Aorta (tissue), 5 donors: ENCODE measurements at places on chromosomes 2 and 18. TPM values are rescaled to one million over a fixed set of nuclear protein-coding genes. Genes with fewer than 3 reads are reported as not detected.
A peak's percentile ranks its signal among the peaks of the same experiment; 100 is the strongest.

Gene TNP1
- not detected for polyA plus RNA-seq

Gene APCDD1
- 10.0 TPM for polyA plus RNA-seq

Gene CD8B2
- 0.50 TPM for polyA plus RNA-seq

Gene OBSL1
- 243 TPM for polyA plus RNA-seq

Gene DQX1
- polyA plus RNA-seq: 4.1 TPM

Gene EFR3B
- 0.36 TPM for polyA plus RNA-seq

Gene GALNT3
- 0.23 TPM for polyA plus RNA-seq

Gene CYP27C1
- not detected for polyA plus RNA-seq

Gene ZNF638
- 23.8 TPM for polyA plus RNA-seq

- no peaks in the 10 kb centered on the region for H3K36me3 ChIP-seq
- DNase-seq: peak; percentile 3
- no peak overlapping the region for H3K4me3 ChIP-seq
- no peak overlapping the region for H3K27ac ChIP-seq
- H3K27me3 ChIP-seq: no peaks in the 10 kb centered on the region
- H3K4me1 ChIP-seq: no peaks in the 10 kb centered on the region
Observed at GRCh38 chr2:120834206-120834605, 98.5 kb downstream of the GLI2 start.

- no peak for DNase-seq
- no peak overlapping the region for H3K4me3 ChIP-seq
- no peaks in the 10 kb centered on the region for H3K36me3 ChIP-seq
- no peaks in the 10 kb centered on the region for H3K4me1 ChIP-seq
Observed at GRCh38 chr2:146229508-146230155, 1615.2 kb upstream of the ACVR2A start.

GRCh38 chr2:38806733-38807059 lies 28.7 kb downstream of the GEMIN6 start:
- no peak overlapping the region for H3K27ac ChIP-seq
- no peaks in the 10 kb centered on the region for H3K4me1 ChIP-seq
- H3K36me3 ChIP-seq: peaks cover 9% of the 10 kb centered on the region
- DNase-seq: no peak
- no peak overlapping the region for H3K4me3 ChIP-seq

DNA sequence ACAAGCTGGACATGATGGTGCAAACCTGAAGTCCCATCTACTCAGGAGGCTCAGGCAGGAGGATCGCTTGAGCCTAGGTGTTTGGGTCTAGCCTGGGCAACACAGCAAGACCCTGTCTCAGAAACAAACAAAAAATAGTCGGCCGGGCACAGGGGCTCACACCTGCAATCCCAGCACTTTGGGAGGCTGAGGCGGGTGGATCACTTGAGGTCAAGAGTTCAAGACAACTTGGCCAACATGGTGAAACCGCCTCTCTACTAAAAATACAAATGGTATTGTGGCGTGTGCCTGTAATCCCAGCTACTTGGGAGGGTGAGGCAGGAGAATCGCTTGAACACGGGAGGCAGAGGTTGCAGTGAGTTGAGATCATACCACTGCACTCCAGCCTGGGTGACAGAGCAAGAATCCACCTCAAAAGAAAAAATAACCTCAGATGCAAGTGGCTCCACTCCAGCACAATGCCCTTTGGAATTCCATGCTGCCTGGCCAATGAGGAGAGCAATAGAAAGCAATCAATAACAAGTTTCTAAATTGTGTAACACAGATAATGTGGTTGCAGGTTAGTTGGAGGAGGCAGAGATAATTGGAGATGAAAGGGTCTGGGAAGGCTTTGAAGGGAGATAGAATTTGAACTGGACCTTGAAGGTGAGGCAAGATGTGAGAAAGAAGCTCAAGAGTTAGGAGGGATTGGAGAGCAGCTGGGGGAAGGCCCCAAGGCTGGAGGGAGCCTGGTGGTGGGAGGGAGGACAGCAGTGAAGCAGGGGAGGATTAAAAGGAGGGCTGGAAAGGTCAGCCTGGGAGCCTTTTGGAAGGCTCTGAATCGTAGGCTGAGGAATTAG lies 6.0 kb downstream of the TTC31 start:
- no peaks in the 10 kb centered on the region for H3K36me3 ChIP-seq
- no peaks in the 10 kb centered on the region for H3K27me3 ChIP-seq
- H3K4me3 ChIP-seq: no peak overlapping the region
- no peak overlapping the region for H3K27ac ChIP-seq
- H3K4me1 ChIP-seq: no peaks in the 10 kb centered on the region

- H3K4me1 ChIP-seq: no peaks in the 10 kb centered on the region
- DNase-seq: no peak
- no peaks in the 10 kb centered on the region for H3K27me3 ChIP-seq
- no peaks in the 10 kb centered on the region for H3K36me3 ChIP-seq
- no peak overlapping the region for H3K27ac ChIP-seq
Observed at GRCh38 chr2:239017491-239018098, 169.7 kb downstream of the TWIST2 start.

DNA sequence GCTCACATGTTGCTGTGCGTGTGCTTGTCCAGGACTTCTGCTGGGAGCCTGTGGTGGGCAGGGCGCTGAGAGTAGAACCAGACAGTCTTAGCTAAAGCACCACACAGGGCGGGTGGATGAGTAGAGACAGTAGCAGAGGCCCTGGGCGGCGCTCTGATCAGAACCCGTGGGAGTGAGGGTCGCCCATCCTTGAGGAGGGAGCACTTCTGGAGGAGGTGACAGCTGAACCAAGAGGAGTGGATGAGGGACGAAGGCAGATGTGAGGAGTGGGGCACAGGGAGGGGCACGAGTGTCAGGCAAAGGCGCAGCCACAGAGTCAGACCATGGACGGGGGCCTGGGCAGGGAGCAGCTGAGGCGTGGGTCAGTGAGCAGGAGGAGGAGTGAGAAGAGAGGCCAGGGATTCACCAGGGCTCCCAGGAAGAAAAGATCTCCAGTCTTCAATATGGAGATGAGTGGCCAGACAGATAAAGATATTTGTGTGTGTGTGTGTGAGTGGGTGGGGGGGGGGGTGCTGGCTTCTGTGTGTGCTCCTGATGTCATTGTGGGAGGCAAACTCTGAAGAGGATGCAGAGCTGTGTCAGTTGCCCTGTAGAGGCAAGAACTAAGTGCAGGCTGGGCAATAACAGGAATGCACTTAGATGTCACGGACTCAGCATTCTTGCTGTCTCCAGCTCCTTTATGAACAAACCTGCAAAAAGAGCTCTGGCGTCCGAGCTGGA lies 79.6 kb downstream of the TPO start:
- H3K27ac ChIP-seq: no peak overlapping the region
- no peak for DNase-seq
- H3K4me1 ChIP-seq: no peaks in the 10 kb centered on the region
- no peak overlapping the region for H3K4me3 ChIP-seq

DNA sequence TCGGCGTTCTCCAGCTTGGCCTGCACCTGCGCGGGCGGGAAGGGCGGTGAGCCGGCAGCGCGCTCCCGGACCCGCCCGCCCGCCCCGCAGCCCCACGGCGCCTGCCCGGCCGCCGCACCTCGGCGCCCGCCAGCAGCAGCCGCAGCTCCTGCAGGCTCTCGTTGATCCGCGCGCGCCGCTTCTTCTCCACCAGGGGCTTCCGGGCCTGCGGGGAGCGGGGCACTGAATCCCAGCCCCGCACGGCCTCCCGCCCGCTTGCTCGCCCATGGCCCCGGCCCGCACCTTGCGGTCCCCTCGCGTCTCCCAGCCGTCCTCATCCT lies 335 bp downstream of the HES6 start:
- no peaks in the 10 kb centered on the region for H3K4me1 ChIP-seq
- H3K27me3 ChIP-seq: no peaks in the 10 kb centered on the region
- peak; percentile 57 for DNase-seq
- H3K27ac ChIP-seq: no peak overlapping the region

DNA sequence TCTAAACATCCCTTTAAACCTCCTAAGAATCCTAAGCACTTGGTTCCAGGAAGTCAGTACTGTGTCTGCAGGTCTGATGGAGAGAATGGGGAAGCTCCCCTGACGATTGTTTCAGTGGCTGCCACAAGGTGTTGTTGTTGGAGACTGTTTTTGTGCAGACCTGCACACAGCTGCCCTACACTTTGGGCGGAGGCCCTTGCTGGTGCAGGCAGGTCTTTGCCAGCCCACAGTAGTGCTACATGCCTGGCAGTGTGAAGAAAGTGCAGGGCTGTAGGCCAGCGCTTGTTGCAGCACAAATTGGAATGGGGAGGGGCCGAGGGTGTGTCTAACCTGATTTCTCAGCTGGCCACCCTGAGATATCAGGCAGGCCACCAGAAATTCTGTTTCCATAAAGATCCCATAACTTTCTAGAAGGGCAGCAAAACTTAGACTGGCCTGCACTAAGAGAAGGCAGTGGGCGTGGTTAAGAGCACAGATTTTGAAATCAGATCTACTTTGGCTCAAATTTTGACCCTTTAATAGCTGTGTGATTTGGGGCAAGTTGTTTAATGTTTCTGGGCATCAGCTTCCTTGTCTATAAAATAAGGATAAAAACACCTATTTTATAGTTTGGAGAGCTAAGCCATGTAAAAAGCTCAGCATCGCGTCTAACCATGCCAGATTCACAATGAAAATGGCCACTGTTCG lies 83.7 kb upstream of the SLC1A4 start:
- no peak for DNase-seq
- no peak overlapping the region for H3K27ac ChIP-seq
- H3K27me3 ChIP-seq: no peaks in the 10 kb centered on the region
- no peaks in the 10 kb centered on the region for H3K4me1 ChIP-seq
- H3K36me3 ChIP-seq: no peaks in the 10 kb centered on the region
- H3K4me3 ChIP-seq: no peak overlapping the region

GRCh38 chr2:202071107-202071506 lies 1.9 kb upstream of the KIAA2012 start:
- no peaks in the 10 kb centered on the region for H3K4me1 ChIP-seq
- DNase-seq: no peak
- no peak overlapping the region for H3K4me3 ChIP-seq
- no peak overlapping the region for H3K27ac ChIP-seq

DNA sequence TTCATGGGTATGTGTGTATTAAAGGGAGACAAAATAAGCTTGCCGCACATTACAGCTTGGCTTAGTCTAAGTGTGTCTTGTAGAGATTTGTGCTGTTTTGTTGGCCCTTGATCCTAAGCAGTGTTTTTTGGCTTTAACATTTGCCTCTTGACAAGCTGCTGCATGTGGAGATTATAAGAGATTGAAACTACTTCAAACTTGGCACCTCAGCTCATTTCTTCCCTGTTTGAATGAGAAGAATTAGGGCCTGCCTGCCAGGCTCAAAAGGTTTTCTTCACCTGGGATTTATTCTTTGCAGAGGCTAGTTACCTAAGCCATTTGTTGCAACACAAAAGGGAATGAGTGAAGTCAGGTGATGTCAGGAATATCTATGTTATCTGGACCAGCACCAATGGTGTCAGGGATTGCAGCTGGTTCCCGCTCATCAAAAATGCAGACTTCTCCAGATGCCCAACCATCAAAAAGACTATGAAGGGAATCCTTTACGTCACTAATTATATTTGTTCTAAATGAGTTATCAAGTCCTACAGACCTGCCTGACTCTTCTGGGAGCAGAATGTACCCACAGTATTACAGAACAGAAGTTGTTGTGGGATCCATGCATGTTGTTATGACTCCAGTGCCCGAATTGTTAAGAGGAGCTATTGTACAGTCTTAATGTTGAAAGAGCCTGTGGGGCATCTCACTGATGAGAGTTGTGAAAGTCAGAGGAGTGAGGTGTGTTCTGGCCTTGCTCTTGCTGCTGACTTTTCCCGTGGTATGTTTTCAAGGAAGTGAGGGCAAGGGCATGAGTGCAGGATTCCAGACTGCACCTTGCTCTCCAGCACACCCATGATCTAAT lies 31.0 kb downstream of the ABCA12 start:
- no peak overlapping the region for H3K27ac ChIP-seq
- H3K36me3 ChIP-seq: no peaks in the 10 kb centered on the region
- DNase-seq: no peak
- H3K27me3 ChIP-seq: no peaks in the 10 kb centered on the region
- H3K4me3 ChIP-seq: no peak overlapping the region

GRCh38 chr2:220670511-220670910 lies 901.6 kb downstream of the EPHA4 start:
- H3K4me1 ChIP-seq: no peaks in the 10 kb centered on the region
- no peak for DNase-seq
- no peaks in the 10 kb centered on the region for H3K36me3 ChIP-seq
- H3K27me3 ChIP-seq: no peaks in the 10 kb centered on the region

DNA sequence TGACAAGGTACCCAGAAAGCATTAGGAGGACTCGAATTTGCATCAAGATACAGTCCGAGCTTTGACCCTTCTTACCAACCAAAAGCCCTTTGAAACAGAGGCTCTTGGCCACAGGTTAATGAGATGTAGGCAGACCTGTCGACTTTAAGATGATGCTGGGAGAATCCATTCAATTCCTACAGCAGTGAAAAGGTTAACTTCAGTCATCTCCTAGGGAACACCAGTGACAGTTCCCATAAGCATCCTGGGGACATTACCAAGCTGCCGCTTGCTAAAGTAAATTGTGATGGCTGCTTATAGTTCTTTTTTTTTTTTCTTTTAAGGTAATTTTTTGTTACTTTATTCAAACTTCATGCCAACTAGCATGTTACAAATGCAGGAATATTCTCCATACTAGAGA lies 379.3 kb downstream of the SOX11 start:
- no peaks in the 10 kb centered on the region for H3K4me1 ChIP-seq
- H3K27me3 ChIP-seq: peaks cover 3% of the 10 kb centered on the region
- no peak for DNase-seq
- H3K27ac ChIP-seq: no peak overlapping the region
- no peak overlapping the region for H3K4me3 ChIP-seq

DNA sequence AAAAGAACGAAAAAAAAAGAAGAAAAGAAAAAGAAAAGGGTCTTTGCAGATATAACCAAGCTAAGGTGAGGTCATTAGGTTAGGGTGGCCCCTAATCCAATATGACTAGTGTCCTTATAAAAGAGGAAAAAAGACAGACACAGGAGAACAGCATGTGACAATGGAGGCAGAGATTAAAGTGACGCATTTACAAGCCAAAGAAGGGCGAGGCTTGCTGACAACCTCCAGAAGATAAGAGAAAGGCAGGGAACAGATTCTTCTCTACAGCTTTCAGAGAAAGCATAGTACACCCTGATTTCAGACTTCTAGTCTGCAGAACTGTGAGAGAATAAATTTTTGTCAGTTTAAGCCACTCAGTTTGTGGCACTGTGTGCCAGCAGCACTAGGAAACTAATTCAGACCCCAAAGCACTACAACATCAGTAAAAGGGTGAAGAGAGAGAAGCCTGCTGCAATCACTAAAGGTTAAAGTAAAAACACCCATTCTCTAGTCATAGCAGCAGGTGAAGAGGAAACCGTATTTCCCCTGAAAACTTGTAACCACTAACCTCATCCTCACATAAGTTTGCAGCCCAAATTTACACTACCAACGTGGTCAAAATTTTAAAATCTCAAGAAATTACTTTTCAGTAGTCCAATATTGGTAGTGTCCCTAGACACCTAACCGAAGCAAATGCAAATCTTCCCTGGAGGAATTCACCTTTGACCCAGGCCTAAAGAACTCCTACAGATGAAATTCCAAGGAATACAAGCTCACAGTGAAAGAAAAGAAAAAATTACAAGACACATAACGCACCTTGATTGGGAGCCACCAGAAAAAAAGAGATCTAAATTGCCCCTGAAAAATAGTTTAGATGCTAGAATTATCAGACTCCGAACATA lies 17.5 kb downstream of the REEP1 start:
- no peaks in the 10 kb centered on the region for H3K27me3 ChIP-seq
- no peak overlapping the region for H3K27ac ChIP-seq

GRCh38 chr2:136164280-136164776 lies 46.4 kb upstream of the CXCR4 start:
- no peaks in the 10 kb centered on the region for H3K4me1 ChIP-seq
- no peak for DNase-seq
- peaks cover 6% of the 10 kb centered on the region for H3K27me3 ChIP-seq
- H3K27ac ChIP-seq: no peak overlapping the region
